ENCODE measurements at places on chromosomes 4 and X.

- DNase-seq = no peak
Observed at GRCh38 chrX:24378706-24379105, 18.3 kb downstream of the SUPT20HL1 start.

DNA sequence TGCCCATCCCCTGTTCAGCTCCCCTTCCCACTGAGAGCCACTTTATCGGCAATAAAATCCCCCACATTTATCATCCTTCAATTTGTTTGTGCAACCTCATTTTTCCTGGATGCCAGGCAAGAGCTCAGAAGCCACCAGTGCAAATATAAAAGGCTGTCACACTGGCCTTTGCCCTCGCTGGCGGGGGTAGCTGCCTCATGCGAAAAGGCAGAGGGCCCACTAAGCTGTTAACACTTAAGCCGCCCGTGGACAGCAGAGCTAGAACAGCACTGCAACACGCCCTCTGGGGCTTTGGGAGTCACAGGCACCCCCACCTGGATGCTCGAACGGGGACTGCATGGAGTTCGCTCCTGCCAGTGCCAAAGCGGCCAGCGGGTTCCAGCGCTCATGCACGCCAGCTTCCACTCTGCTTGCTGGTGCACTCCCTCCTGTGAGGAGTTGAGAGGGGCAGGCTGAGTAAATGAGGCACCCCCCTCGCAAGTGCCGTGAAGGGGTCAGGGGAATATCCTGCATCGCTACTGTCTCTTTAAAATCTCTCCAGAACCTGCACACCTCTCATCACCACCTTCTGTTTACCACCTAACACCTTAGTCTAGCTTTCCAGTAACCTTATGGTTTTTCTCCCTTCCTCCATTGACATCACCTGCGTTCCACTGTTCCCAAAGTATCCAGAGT lies 99.5 kb downstream of the SORBS2 start:
- no peak for DNase-seq

DNA sequence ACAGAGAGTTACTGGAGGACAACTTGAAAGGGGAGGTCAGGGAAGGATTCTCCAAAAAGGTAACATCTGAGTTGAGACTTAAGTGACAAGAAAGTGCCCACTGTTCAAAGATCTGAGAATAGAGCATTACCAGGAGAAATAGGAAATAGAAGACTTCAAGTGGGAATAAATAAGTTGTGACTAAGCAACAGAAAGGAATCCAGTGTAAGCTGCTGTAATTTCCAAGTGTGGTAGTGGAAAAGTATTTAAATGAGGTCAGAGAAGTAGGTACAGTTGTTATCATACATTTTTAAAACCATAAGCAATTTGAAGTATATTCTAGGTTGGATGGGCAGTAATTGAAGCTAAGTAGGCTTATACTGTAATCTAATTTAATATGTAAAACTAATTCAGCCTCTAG lies 211.9 kb downstream of the FBXO8 start:
- no peak for DNase-seq

GRCh38 chr4:10181745-10182445 lies 65.3 kb upstream of the WDR1 start:
- DNase-seq = no peak

DNA sequence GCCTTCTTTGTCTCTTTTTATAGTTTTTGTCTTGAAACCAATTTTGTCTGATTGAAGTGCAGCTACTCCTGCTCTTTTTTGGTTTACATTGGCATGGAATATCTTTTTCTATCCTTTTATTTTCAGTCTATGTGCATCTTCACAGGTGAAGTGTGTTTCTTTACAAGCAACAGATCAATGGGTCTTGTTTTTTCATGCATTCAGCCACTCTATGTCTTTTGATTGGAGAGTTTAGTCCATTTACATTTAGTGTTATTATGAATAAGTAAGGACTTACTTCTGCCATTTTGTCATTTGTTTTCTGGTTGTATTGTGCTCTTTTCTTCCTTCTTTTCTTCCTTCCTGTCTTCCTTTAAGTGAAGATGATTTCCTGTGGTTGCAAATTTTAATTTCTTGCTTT lies 224.4 kb downstream of the SLC39A8 start:
- no peak for DNase-seq

GRCh38 chrX:44784241-44784640 lies 59.6 kb upstream of the DUSP21 start:
- peak; percentile 30 for DNase-seq

DNA sequence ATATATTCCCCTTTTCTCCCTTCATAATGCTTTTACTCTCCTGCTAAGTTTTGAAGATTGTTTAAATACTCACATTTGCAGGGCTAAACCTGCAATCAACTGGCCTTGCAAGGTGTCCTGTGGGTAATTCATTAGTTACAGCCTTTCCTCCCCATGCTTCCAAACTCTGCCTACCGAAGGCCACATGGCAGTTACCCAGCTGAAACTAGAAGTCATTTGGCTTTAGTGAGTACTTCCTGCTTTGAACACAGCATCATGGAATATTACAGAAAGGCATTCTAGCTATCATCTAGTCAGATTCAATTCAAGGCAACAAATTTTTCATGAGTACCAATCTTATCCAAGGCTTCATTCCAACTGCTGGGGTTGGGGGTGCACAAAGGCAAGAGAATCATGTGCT lies 55.6 kb downstream of the SRPX start:
- no peak for DNase-seq

GRCh38 chr4:137644201-137644600 lies 111.9 kb upstream of the PCDH18 start:
- DNase-seq = peak; percentile 19

DNA sequence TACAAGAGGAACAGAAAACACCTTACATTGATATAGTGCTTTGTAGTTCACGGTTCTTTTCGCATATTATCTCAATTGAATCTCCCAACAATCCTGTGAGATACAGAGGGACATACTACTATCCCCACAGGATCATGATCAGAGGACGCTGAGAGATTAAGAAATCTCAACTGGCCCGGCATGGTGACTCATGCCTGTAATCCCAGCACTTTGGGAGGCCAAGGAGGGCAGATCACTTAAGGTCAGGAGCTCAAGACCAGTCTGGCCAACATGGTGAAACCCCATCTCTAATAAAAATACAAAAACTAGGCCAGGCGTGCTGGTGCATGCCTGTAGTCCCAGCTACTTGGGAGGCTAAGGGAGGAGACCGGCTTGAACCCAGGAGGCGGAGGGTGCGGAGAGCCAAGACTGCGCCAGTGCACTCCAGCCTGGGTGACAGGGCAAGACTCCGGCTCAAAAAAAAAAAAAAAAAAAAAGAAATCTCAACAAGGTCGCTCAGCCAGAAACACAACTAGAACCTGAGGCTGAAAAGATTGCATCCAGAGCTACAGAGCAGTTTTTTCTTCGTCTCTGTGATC lies 7.4 kb downstream of the APOO start:
- no peak for DNase-seq

GRCh38 chr4:170089274-170089667 lies 485 bp downstream of the AADAT start:
- peak; percentile 37 for DNase-seq

DNA sequence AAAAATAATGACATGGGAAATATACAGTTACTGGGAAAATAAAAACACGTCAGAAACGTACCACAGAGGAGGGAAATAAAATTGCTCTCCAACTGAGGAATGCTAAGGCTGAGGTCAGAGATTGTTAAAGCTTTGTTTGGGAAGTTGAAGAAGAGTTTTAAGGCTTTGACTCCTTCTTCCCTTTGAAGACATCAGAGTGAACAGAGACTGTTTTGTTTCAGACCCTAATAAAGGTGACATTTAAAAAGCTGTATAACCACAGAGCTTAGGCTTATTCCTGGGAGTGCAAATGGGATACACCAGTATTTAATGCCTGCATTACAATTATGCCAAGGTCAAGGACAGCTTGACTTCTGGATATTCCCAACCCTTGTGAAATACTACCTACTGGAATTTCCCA lies 102.8 kb downstream of the TRIML1 start:
- DNase-seq = no peak

DNA sequence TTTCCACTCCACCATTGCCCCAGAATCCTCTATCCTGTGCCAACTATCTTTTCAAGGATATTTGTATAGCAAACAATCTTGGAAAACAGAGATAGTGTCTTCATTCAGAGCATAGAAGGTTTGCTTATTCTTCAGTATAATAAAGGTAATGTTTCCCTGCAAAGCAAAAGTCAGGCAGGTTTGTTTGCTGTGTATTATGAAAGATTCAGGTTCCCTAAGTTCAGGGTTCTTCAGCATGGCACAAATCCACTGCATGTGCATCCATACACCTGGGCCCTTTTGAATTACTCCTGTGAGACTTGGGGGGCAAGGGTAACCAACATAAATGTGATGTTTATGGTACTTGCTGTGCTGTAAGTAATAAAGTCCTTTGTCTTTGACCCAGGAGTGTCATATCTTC lies 33.2 kb upstream of the ZC4H2 start:
- DNase-seq = no peak

DNA sequence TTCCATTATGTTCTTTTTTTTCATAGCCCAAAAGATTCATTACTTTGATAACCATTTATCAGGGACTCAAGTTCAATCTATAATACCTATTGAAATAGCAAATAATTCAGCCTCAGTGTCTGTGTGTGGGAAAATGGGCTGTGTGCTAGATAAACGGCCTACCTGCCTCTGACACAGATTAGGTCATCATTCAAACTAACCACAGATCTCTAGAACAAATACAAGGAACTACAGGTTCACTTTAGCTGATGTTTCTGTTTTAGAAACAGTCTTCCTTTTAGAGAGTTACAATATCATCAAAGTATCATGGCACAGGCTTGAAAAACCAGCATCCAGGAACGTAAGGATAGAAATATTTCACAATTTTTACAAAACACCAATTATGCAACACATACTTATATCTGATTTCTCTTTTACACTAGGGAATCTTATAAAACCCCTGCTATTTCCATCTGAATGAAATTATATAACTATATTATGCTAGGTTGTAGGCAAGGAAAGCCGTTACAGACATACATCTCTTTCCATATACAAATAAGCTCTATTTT lies 56.6 kb upstream of the MAB21L2 start:
- peak; percentile 56 for DNase-seq
